ENCODE measurements at places on chromosomes 16 and 17.
A peak's percentile ranks its signal among the peaks of the same experiment; 100 is the strongest.

GRCh38 chr17:55391244-55391757 lies 30.3 kb downstream of the MMD start:
- DNase-seq: no peak

DNA sequence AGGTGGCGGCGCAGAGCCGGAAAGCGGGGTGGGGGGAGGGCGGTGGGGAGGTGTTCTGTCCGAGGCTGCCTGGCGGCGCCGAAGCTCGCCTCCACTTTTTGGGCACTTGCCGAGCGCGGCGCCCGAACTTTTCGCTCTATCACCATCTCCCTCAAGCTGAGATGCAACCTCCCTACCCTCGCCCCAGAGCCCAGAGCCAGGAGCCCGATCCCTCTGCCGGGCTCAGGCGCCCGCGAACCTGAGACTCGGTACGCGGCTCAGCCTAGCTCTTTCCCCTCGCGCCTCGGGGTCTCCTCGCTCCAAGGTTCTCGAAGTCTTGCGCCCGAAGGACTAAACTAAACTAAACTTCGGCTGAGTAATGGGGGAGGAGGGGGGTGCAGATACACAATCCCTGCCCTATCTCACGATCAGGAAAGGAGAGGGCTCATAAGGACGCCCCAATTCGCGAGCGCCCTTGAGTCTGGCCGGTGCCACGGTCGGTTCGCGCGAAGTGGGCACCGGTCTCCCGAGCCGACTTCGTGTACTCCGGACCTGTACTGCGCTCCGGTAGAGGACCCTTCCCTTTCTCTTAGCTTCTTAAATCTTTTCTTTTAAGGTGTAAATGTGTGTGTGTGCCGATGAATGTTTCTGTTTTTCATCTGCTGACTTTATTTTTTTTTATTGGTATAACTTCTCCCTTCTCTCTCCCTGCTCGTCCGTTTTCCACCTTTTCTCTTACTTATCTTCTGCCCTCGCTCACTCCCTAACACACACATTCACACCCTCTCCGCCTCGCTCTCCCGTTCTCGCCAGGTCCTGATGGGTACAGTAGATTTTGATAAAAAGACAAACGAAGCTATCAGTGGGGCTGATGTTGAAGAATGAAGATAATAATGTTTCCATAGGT lies 1.9 kb upstream of the SALL1 start:
- DNase-seq: peak; percentile 52

DNA sequence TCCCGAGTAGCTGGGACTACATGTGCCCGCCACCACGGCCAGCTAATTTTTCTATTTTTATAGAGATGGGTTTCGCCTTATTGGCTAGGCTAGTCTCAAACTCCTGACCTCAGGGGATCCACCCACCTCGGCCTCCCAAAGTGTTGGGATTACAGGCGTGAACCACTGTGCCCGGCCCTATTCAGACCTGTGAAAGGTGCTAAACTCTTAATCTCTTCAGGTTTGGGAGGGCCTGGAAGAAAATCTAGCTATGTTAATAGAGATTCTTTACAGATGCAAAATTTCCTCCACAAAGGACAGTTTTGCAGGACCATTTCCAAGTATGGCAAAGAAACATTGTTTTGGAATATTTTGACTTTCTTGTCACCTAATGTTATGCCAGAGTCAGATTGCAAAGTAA lies 3.1 kb upstream of the PLA2G15 start:
- no peak for DNase-seq

DNA sequence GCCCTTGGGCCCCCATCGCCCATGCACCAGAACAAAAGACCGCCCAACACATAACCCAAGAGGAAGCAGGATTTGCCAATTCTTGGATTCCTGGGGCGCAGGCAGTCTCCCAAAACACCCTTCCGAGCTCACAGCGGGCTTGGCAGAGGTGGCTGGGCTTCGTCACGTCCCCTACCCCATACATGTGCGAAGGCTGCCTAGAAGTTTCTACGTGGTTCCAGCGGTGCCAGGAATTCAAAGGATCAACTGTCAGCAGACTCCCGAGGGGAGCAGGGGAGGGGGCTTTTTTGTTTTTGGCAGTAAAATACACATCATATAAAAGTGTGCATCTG lies 80.8 kb upstream of the PLCG2 start:
- no peak for DNase-seq

DNA sequence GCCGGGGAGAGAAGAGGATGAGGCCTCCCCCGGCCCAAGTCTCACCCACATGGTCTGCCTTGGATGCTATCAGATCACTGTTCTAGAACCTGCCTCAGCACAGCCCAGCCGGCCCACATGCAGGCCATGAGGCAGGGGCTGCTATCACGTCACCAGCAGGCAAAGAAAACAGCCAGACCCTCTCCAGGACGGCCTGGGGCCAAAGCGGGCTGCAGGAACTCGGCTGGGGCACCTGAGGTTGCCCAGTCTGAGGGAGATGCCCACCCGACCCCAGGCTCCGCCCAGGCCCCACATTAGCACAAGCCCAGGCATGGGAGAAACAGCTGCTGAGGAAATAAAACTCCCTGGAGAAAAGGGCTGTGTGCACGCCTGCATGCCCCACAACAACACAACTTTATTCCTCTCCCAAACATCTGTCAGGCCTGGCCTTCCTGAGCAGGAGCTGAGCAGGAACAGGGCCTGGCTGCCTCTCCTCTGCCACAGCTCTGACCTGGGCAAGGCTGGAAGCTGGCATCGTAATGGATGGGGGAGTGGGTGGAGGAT lies 6.7 kb upstream of the SMIM5 start:
- no peak for DNase-seq

DNA sequence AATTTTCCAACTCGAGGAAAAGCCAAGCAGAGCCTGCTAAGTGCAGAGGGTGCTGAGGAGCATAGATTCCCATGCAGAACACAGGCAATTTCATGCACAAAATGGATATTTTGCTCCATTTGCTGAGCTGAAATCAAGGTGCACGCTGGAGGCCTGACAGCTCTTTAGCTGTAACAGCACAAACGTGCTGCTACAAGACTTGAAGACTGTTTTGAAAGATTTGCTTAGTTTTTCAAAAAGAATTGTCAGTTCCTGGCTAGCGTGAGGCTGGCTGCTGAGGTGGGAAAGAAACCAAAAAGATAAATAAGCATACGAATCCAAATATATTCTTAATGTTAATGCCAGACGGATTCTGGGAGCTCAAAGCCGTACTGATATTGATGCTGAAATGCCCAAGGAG lies 309.0 kb upstream of the MAF start:
- no peak for DNase-seq

GRCh38 chr17:63434951-63435571 lies 11.0 kb downstream of the CYB561 start:
- peak; percentile 89 for DNase-seq

DNA sequence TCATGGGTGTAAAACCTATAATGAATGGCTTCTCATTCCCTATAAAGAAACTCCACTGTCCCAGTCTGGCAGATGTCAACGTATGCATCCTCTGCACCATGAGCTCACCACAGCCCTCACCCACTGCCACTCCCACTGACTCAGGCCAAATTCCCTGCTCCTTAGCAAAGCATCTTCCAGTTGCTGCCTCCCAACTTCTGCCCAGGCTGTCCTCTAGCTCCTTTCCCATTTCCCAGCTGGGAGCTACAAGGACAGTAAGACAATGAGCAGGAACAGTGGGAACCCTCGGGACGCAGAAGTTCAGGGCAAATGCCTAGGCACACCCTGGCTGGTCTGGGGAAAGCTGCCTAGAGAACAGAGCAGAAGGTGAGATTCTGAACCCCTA lies 9.1 kb upstream of the THAP11 start:
- DNase-seq: peak; percentile 66
